ENCODE measurements at places on chromosomes 2 and 18.
A peak's percentile ranks its signal among the peaks of the same experiment; 100 is the strongest.

DNA sequence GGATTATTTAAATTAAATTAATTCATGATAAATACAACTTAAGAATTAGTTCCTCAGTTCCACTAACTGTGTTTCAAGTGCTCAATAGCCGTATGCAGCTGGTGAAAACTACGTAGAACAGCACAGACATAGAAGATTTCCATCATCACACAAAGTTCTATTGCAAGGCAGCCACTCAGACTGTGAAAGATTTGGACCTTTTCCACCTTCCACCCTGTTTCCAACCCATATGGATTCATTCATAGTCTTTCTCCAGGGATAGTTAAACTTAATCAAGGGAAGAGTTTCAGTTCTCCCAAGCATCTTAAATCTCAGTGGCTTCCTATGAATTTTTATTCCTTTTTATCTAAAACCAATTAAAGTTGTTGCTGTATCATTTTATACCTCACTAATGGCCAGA is 2030.8 kb downstream of the SUCLG1 start:
- no peak for DNase-seq

GRCh38 chr18:63409301-63409700 is 13.0 kb downstream of the VPS4B start:
- DNase-seq = no peak

DNA sequence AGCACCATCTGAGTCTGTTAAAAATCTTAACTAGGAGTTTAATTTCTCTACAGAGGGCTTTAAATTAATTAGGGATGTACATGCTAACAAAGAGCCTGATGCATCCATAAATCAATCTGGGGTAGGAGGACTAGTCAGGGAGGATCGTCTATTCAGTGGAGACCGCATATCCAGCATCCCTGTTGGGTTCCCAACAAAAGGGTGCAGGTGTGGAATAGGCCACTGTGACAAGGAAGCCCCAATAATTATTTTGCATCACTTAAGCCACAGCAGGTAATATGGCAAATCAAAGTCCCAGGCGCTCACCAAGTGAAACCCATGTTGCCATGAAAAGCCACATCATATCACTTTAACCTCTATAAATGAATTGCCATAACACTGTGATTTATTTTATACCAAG is 392.3 kb downstream of the NCKAP5 start:
- no peak for DNase-seq

GRCh38 chr18:43279015-43279744 is 1.9 kb upstream of the SYT4 start:
- DNase-seq = peak; percentile 86

DNA sequence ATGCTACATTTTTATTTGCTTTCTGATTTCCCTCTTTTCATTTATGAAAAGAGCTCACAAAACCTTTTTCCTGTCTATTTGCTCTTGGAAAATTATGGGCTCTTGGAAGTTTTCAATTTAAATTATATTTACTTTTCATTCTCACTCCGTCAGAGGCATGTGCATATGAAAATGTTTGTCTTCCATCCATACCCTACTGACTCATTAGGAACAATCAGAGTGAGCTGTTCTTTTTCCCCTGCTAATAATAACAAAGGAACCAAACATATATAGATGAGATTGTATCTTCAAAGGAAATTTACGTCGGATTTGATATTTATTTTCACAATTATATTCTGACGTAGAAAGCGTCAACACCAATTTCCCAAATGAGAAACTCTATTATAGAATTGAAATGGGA is 1101.2 kb downstream of the TSN start:
- no peak for DNase-seq

GRCh38 chr2:120964819-120965218 is 229.2 kb downstream of the GLI2 start:
- DNase-seq = no peak

GRCh38 chr2:232951891-232952290 is 61.2 kb downstream of the NGEF start:
- DNase-seq = no peak

GRCh38 chr18:54387631-54388030 is 29.9 kb downstream of the C18orf54 start:
- no peak for DNase-seq

DNA sequence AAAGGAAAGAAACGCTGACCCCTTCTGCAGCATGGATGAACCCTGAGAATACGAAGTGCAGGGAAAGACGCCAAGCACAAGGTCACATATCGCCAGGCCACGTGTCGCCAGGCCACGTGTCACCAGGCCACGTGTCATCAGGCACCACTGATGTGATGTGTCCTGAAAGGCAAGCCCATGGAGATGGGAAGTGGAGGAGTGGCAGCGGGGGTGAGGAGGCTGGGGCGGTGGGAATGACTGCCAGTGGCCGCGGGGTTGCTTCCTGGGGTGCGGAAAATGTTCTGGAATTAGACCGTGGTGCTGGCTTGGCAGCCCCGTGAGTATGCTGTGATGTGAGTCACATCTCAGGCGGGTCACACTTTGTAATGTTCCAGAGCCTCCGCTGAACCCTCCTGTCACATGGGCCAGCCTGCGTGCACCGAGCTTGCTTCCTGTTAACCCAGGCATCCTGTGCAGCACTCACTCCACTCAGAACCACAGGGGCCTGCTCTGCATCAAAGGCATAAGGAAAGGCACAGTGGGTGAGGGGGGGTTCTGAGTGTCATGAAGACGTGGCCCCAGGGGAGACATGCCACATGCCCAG is 39.0 kb downstream of the SLC66A2 start:
- DNase-seq = no peak

DNA sequence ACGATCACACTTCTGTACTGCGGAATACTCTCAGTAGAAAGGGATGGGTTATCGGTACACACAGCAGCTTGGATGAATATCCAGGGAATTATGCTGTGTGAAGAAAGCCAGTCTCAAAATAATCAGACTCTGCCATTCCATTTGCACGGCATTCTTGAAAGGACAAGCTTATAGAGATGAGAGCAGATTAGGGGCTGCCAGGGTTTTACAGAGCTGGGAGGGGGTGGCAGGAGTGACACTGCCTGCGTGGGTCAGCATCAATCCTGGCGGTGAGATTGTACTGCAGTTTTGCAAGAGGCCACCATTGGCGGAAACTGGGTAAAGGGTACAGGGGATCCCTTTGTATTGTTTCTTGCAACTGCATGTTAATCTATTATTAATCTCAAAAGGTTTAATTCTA is 16.6 kb downstream of the KCNG2 start:
- no peak for DNase-seq

DNA sequence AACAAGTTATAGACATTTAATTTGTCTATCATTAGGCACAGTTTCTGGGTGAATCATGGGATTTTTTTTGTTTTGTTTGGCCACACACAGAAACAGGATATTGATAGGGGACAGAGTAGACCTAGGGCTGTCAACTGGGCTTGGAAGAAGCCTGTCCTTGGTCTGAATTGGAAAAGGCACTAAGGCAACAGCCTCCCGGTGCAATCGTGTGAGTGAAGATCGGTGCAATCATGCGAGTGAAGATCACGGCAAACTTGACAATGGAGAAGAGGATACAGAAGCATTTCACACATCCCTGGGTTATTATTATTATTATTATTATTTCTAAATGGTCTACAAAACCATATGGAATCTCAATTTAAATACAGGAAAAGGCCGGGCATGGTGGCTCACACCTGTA is 94.5 kb downstream of the ACKR3 start:
- DNase-seq = no peak

- DNase-seq = no peak
Observed at GRCh38 chr2:134976074-134976702, 57.6 kb downstream of the CCNT2 start.

GRCh38 chr2:101788565-101788964 is 91.1 kb downstream of the MAP4K4 start:
- DNase-seq = no peak

DNA sequence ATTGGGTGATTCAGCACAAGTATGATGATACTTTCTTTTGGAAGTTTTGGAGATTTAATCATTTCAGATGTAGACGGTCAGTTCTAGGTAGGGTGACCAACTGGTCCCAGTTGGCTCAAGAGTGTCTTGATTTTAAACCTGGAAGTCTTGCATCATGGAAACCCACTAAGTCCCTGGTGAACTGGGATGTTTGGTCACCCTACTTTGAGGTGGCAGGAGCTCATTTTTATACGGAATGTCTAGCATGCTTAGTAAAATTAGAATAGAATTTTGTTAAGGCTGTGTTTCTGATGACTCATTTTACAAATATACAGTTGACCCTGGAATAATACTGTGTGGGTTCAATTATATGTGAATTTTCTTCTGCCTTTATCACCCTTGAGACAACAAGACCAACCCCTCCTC is 61.5 kb upstream of the DOCK10 start:
- no peak for DNase-seq

DNA sequence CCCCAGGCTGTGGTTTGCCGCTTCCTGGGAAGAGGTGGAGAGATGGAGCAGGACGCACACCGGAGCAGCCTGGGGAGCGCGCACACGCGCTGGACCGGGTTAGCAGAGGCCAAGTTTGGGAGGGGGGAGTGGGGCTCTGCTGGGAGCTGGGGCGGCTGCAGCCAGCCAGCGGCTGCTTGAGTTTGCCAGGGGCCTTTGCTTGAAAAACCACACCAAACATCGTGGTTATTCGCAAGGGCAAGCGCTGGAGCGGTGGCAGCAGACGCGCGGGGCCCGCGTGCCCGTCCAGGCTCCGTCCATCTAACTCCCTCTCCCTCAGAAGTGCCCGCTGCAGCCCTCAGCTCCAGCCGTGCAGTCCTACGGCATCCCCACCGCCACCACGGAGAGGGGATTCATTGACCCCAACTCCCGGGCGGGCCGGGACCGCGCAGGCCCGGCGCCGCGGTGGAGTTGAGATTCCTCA is 4.6 kb downstream of the PTGR3 start:
- DNase-seq = no peak

- no peak for DNase-seq
Observed at GRCh38 chr2:3604991-3605961, 10.4 kb downstream of the COLEC11 start.

DNA sequence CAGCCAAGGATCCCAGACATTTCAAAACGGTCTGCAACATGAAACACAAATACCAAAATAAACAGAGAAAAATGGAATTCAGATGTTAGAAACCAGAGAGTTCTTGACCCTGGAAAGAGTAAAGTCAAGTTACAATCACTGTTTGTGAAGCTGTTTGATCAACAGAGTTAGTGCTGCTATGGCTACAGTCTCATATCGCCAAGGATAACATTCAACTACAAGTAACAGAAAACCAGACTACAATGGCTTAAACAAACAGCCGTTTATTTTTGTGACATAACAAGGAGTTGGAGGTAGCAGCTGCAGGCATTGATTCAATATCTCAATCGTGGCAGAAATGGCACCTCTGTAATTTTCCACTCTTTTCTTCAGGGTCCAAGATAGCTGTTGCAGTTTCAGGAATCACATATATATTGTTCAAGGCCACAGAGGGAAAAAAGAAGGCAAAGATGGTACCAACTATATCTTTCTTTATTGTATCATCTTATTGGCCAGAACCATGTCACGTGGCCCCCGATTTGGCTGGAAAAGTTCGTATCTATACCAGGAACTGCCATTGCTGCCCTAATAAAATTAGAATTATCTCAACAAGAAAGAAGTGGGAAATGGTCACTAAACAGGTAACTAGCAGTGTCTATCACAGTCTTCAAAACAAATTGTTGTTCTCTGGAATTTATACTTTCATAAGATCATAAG is 17.7 kb upstream of the HNRNPLL start:
- no peak for DNase-seq

- DNase-seq = no peak
Observed at GRCh38 chr2:113175736-113176695, 2.2 kb downstream of the PSD4 start.

GRCh38 chr2:143015656-143016055 is 113.6 kb upstream of the ARHGAP15 start:
- DNase-seq = no peak

- DNase-seq = no peak
Observed at GRCh38 chr2:238523158-238524110, 96.7 kb downstream of the ASB1 start.

GRCh38 chr18:67553437-67553836 is 36.9 kb upstream of the DSEL start:
- no peak for DNase-seq

DNA sequence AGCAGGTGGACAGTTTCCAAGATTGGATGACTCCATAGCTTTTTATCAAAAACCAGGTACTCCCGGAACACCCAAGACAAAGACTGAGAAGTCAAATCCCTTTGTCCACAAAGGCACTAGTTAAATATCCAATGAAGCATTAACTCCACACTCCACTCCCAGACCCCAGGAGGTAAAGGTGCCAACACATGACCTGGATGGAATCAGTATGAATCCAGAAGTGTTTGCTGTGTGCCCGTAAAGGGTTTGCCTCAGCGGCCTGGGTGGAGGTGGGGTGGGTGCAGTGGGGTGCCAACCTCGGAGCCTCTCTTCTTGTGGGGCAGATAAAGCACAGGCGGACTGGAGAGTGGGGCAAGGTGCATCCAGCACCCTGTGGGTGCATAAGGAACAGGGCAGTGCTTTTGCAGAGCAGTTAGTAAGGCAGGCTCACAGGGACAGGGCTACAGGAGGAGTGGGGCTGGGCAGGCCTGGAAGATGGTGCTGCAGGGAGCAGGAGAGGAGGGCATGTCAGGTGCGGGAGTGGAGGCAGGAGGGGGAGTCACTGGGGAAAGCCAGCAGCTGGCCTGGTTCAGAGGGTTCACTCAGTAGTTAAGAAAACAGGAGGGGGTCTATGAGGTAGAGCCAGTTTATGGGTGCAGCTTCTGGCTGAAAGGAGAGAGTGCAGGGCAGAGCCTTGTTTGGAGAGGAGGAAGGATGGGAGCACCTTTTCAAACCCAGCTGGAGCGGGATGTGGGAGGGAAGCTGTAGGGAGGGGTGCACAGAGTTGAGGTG is 208.4 kb upstream of the SMAD2 start:
- no peak for DNase-seq

- DNase-seq = no peak
Observed at GRCh38 chr2:158914731-158915130, 53.7 kb upstream of the TANC1 start.

DNA sequence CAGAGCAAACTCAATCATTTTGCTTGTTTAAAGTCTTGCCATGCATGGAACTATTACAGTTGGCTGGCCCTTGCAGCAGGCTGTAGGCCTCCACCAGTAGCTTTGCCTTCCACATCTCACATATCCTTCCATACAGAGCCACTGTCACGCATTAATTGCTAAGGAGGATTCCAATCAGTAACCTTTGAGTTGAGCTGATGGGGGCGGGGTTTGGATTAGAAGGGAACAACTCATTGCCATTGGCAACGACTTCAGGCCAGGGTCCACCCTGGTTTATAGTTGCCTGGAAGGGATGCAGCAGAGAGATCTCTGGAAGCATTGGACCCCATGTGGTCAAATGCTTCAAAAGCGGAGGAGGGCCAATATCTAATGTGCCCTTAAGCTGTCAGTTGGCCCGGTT is 63.3 kb upstream of the TTC39C start:
- DNase-seq = no peak

Measured in NCI-H446 (cell line).